ENCODE measurements at places on chromosomes 12 and 14. TPM values are rescaled to one million over a fixed set of nuclear protein-coding genes. Genes with fewer than 3 reads are reported as not detected.

DNA sequence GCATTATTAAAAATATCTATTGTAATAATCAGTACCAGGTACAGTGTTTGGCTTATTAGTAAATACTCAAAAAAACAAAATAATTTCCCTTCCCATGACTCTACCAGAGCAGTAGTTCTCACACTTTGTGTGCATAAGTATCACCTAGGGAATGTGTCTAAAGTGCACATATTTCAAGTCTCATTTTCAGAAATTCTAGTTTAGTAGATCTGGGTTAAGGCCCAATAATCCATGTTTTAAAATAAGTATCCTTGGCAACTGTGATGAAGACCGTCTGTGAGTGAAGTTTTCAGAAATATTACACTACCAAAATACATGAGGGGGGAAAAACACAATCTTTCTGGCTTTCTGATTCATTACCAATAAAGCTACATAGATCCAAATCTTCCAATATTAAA is 237.6 kb downstream of the SLC2A13 start:
- no peak for DNase-seq

GRCh38 chr14:23447361-23448350 is 12.2 kb upstream of the MYH7 start:
- DNase-seq: no peak

DNA sequence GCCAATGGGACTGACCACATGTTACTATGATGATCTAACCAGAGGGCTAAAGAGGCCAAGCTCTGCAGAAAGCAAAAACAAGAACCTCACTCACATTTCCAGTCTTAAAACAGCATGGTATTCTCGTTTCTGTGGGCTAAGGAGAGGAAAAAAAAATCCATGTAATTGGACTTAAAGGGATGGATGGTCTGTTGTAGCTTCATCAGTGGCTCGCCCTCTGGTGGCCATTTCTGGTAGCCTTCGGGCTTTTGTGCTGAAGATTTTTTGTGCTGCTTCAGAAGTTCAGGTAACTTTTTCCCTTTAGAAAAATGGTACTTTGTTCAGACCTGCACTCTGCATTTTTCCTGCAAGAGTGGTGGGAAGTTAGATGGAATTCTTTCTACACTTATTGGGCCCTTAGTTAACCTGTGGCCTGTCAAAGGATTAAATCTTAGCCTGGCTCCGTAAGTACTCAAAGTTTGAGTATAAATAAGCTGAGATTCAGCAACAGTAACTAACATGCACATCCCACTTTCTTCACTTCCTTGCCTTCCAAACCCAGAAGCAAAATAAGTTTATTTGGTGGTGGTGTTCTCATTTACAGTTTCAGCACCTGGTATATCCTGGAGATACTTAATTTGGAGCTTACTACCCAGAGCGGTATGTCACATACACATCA is 22.3 kb downstream of the DCAF4 start:
- DNase-seq: peak; percentile 79

The PLEKHH1 gene
- 5.5 TPM for total RNA-seq
